ENCODE measurements at places on chromosomes 5 and 9. TPM values are rescaled to one million over a fixed set of nuclear protein-coding genes. Genes with fewer than 3 reads are reported as not detected.

- H3K27me3 ChIP-seq, result no peaks in the 10 kb centered on the region
- H3K36me3 ChIP-seq, result no peaks in the 10 kb centered on the region
- no peak overlapping the region for H3K4me3 ChIP-seq
- H3K27ac ChIP-seq, result no peak overlapping the region
- H3K4me1 ChIP-seq, result no peaks in the 10 kb centered on the region
Observed at GRCh38 chr9:82202808-82203207, 214.2 kb downstream of the SPATA31D1 start.

- peak overlapping the region; percentile 63 for H3K27ac ChIP-seq
- peaks cover 3% of the 10 kb centered on the region for H3K4me1 ChIP-seq
- no peaks in the 10 kb centered on the region for H3K36me3 ChIP-seq
- no peak for DNase-seq
- H3K4me3 ChIP-seq, result peak overlapping the region; percentile 98
Observed at GRCh38 chr9:107281922-107282667, 984 bp upstream of the RAD23B start.

DNA sequence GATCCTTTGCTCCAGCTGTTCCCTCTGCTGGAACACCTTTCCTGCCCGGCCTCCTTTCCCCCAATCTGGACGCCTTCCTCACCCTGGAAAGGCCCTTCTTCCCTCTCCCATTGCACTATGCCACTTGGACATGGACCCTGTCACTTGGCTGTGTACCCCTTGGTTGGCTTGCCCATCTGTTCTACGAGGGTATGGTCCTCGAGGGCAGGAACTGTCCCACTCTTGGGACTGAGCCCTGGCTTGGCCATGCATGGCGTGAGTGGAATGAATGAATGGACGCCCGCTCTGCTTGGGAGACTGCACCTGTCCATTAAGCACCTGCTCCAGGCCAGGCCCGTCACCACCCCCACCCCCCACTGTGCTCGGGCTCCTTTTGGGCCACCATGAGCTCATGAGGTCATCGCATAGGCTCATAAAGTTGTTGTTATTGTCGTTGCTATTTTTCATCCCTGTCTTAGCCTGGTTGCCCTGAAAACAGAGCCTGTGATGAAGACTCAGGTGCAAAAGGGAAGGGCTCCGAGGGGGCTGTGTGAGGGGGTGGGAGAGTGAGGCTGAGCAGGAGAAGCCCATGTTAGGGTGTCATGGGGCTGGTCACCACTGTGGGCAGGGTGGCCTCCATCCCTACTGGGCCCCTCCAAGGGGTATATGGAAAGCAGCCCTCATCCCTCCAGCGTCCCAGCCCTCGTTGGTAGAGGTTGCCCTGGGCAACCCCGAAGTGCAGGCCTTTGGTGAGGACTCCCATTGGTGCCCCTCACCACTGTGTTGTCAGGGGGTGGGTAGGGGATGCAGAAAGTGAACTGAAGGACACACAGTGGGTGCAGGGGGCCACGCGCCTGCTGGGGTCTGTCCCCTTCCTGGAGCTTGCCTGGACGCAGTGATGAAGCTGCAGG lies 57.2 kb upstream of the IER5L start:
- peak overlapping the region; percentile 53 for H3K27ac ChIP-seq
- H3K36me3 ChIP-seq, result no peaks in the 10 kb centered on the region
- DNase-seq, result no peak
- H3K4me3 ChIP-seq, result no peak overlapping the region
- peaks cover 56% of the 10 kb centered on the region for H3K4me1 ChIP-seq

The TLR4 gene
- total RNA-seq, result 8.5 TPM

The ARHGEF37 gene
- total RNA-seq, result 1.1 TPM

DNA sequence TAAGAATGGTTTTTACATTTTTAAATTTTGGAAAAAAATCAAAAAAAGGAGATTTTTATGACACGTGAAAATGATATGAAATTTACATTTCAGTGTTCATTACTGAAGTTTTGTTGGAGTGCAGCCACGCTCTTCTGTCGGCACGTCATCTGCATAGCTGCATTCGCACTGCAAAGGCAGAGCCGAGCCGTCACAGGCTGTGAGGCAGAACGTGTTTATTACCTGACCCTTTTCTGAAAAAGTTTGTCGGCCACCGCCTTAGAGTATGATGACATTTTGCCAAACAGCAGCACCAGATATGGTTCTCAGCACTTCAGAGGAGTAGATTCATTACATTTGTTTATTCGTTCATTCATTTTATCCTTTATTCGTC lies 24.1 kb downstream of the HRH2 start:
- H3K27me3 ChIP-seq, result no peaks in the 10 kb centered on the region
- DNase-seq, result no peak
- peaks cover 26% of the 10 kb centered on the region for H3K4me1 ChIP-seq
- peaks cover 22% of the 10 kb centered on the region for H3K36me3 ChIP-seq

- no peak for DNase-seq
- no peak overlapping the region for H3K4me3 ChIP-seq
- no peak overlapping the region for H3K27ac ChIP-seq
- no peaks in the 10 kb centered on the region for H3K27me3 ChIP-seq
Observed at GRCh38 chr5:86546044-86546443, 71.7 kb upstream of the COX7C start.

- no peak for DNase-seq
- H3K27me3 ChIP-seq, result no peaks in the 10 kb centered on the region
- H3K27ac ChIP-seq, result no peak overlapping the region
- no peaks in the 10 kb centered on the region for H3K36me3 ChIP-seq
- peaks cover 23% of the 10 kb centered on the region for H3K4me1 ChIP-seq
- H3K4me3 ChIP-seq, result no peak overlapping the region
Observed at GRCh38 chr5:14806456-14806855, 65.1 kb downstream of the ANKH start.

DNA sequence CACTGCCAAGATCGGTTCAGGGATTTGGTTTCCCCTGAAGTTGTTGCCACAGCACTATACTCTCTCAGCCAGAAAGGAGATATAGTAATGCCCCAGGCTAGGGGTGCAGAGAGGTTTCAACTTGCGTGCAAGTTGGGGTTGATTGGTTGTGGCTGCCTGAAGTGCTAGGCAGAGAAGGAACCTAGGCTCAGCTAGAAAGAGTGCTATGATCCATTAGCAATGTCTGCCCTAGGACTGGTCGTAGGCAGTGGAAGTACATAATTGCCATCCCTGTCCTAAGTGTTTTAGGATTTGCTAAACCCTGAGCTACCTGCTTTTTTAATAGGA lies 136.6 kb upstream of the SMIM23 start:
- no peak overlapping the region for H3K4me3 ChIP-seq
- no peak overlapping the region for H3K27ac ChIP-seq
- no peaks in the 10 kb centered on the region for H3K4me1 ChIP-seq
- no peaks in the 10 kb centered on the region for H3K27me3 ChIP-seq
- no peak for DNase-seq
- H3K36me3 ChIP-seq, result no peaks in the 10 kb centered on the region

The SPATA31C1 gene
- not detected for total RNA-seq

The SLC34A1 gene
- 0.05 TPM for total RNA-seq

The STK32A gene
- total RNA-seq, result 0.14 TPM

DNA sequence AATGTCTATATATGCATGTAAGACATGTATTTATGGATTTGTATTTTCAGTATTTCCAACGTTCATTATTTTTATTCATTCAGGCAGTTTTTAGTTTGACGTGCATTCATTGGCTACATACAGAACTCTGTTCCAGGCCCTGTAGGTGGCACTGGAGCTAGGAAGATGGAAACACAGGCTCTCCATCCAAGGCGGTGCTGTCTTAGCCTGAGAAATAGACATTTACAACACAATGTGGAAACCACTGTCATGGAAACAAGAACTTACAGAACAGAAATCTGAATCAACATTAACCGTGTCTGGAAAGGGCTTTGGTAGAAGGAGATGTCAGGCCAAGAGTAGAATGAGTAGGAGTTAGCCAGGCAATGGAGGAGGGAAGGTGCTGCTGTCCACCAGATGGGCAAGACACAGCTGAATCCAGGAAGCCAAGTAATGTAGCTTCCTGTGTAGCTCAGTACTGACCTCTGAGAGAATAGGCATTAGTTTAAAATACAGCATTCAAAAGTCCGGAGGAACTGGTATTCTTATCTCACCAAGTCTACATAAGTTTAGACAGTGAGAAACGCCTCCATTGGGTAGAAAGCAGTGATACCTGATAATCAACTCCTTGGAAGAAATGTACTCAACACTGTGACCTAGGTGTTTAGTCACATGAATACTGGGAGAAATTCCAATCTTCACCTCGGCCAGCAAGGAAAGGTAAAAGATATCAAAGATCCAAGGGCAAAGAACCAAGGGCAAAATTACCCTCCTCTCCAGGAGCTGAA lies 388.6 kb upstream of the CDH6 start:
- H3K4me1 ChIP-seq, result no peaks in the 10 kb centered on the region
- H3K27me3 ChIP-seq, result no peaks in the 10 kb centered on the region
- no peaks in the 10 kb centered on the region for H3K36me3 ChIP-seq
- no peak overlapping the region for H3K27ac ChIP-seq
- H3K4me3 ChIP-seq, result no peak overlapping the region
- no peak for DNase-seq

- no peaks in the 10 kb centered on the region for H3K27me3 ChIP-seq
- H3K4me1 ChIP-seq, result peaks cover 7% of the 10 kb centered on the region
- no peak overlapping the region for H3K27ac ChIP-seq
- H3K4me3 ChIP-seq, result no peak overlapping the region
- DNase-seq, result no peak
Observed at GRCh38 chr9:134063571-134064450, 4.0 kb downstream of the BRD3 start.

GRCh38 chr9:37909326-37909725 lies 5.4 kb upstream of the SLC25A51 start:
- no peaks in the 10 kb centered on the region for H3K27me3 ChIP-seq
- H3K4me1 ChIP-seq, result peaks cover 13% of the 10 kb centered on the region
- no peak for DNase-seq
- H3K36me3 ChIP-seq, result no peaks in the 10 kb centered on the region
- H3K4me3 ChIP-seq, result no peak overlapping the region

The SPINK7 gene
- total RNA-seq, result 1.2 TPM

The KCNV2 gene
- total RNA-seq, result not detected

- no peak overlapping the region for H3K27ac ChIP-seq
- H3K36me3 ChIP-seq, result peaks cover 31% of the 10 kb centered on the region
- peaks cover 47% of the 10 kb centered on the region for H3K4me1 ChIP-seq
- H3K4me3 ChIP-seq, result no peak overlapping the region
- DNase-seq, result no peak
Observed at GRCh38 chr9:133112663-133113026, 8.4 kb downstream of the RALGDS start.

The EQTN gene
- total RNA-seq, result 0.05 TPM

- H3K27me3 ChIP-seq, result no peaks in the 10 kb centered on the region
- no peak for DNase-seq
- no peaks in the 10 kb centered on the region for H3K36me3 ChIP-seq
- peak overlapping the region; percentile 25 for H3K27ac ChIP-seq
- H3K4me3 ChIP-seq, result no peak overlapping the region
Observed at GRCh38 chr9:123318961-123319421, 37.0 kb upstream of the CRB2 start.

- no peaks in the 10 kb centered on the region for H3K27me3 ChIP-seq
- no peak for DNase-seq
- H3K36me3 ChIP-seq, result no peaks in the 10 kb centered on the region
- peaks cover 26% of the 10 kb centered on the region for H3K4me1 ChIP-seq
Observed at GRCh38 chr9:93595461-93595860, 19.1 kb downstream of the PHF2 start.
